ENCODE measurements at places on chromosomes 6 and 20. TPM values are rescaled to one million over a fixed set of nuclear protein-coding genes. Genes with fewer than 3 reads are reported as not detected.
A peak's percentile ranks its signal among the peaks of the same experiment; 100 is the strongest.

DNA sequence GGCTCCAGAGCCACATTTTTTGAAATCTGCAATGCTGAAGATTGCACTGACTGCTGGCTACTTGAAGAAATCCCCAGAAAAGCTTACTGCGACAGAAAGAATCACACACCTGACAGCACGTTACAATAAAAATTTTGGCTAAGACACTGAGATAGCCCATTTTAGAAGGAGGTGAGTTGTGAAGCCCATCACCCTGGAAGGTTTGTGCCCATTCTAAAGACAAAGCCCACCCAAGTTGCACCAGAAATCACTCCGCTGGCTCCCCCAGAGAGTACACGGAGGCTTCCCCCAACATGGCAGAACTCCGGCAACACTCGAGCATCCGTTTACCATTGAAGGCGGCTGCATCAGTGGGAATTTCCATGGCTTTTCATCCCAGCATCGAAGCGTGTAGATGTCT is 29.4 kb downstream of the LPA start:
- DNase-seq: no peak
- peaks cover 8% of the 10 kb centered on the region for H3K36me3 ChIP-seq
- H3K27ac ChIP-seq: no peak overlapping the region
- H3K27me3 ChIP-seq: peaks cover 3% of the 10 kb centered on the region

DNA sequence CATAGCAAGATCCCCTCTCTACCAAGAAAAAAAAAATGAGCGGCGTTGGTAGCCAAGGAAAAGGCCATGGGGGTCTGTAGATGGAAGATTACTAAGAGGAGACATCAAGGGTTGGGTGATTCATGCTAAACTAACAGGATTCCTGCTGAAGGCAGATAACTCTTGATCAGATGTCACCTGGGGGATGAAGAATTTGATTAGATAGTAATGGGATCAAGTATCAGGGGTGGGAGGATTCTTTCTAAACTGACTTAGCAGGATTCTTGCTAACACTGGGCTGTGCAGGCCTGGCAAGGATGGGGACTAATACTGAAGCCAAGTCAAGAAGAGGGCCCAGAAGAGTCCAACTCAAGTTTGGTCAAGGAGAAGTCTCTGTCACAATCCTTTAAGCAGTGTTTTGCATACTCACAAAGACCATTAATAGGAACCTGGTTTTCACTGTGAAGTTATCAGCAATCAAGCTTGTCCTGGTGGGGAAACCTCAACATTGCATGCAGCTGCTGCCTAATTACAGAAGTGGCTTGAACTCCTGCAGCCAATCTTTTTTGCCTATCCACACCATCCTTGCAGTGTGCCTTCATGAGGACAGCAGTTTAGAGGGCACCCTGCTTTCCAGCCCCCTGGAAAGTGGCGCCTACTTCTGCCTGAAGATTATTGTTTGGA is 61.3 kb downstream of the ANKRD6 start:
- peaks cover 36% of the 10 kb centered on the region for H3K4me1 ChIP-seq
- no peak overlapping the region for H3K27ac ChIP-seq
- DNase-seq: no peak
- H3K4me3 ChIP-seq: no peak overlapping the region
- H3K27me3 ChIP-seq: peaks cover 5% of the 10 kb centered on the region

DNA sequence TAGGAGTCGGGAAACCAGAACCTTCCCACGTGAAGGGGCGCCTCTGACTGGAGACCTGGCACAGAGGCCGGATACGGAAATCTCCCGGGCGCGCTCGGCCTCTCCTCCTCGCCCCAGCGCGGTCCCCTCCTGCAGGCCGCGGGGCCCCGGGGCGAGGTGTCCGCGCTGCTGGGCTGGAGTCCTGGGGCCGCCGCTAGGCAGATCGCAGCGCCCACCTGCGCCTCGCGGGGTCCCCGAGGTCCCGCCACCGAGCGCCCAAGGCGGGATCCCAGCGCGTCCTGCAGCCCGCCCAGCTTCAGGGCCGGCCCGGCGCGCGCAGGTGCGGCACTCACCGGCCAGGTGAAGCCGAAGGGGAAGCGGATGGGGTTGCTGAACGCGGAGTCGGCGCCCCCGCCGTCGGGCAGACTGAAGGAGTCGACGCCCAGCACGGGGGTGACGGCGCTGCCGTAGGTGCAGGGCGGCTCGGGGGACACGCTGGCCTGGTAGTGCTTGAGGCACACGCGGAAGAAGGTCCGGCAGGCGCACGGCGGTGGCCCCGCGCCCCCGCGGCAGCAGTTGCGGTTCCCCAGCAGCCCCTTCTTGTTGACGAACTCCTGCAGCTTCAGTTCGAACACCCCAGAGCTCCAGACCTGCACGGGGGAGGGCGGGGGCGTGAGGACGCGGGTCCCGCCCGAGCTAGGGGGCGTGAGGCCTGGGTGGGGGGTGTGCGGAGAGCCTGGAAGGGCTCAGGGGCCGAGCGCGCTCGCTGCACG is 1.5 kb downstream of the DLL1 start:
- peaks cover 87% of the 10 kb centered on the region for H3K27me3 ChIP-seq
- no peak overlapping the region for H3K27ac ChIP-seq
- peak; percentile 45 for DNase-seq
- peaks cover 52% of the 10 kb centered on the region for H3K4me1 ChIP-seq

GLP1R gene
- total RNA-seq: 1.8 TPM

RBM24 gene
- total RNA-seq: 0.63 TPM

Data from WTC11 (cell line).